ENCODE measurements at places on chromosomes 7 and 10.

DNA sequence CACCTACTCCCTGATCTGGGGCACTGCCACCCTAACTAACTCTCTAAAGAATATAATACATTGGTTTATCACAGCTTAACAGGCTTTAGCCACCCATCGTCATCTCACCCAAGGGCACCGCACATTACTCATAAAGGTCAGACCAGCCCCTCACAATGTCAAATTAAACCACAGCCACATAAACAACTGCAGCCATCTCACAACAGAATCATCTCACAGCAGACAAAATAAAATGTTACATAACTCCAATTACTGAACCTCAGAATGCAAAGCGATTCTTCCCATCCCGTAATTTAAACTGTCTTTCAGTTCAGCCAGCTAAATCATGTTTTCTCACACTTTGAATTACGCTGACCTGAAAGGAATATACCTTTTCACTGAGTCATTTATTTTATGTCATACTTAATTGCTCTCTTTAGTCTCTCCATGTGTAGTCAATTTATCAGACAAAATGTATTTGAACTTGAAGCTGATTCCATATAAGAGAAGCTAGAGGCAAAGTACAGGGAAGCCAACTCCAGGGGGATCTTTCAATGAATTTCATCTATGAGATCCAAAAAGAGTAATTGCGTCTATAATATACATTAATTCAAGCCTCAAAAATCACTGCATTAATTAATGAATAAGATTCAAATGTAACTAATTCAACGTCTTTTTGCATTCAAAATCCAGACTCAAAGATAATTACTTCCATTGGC lies 96.9 kb upstream of the NEBL start:
- DNase-seq, result no peak

DNA sequence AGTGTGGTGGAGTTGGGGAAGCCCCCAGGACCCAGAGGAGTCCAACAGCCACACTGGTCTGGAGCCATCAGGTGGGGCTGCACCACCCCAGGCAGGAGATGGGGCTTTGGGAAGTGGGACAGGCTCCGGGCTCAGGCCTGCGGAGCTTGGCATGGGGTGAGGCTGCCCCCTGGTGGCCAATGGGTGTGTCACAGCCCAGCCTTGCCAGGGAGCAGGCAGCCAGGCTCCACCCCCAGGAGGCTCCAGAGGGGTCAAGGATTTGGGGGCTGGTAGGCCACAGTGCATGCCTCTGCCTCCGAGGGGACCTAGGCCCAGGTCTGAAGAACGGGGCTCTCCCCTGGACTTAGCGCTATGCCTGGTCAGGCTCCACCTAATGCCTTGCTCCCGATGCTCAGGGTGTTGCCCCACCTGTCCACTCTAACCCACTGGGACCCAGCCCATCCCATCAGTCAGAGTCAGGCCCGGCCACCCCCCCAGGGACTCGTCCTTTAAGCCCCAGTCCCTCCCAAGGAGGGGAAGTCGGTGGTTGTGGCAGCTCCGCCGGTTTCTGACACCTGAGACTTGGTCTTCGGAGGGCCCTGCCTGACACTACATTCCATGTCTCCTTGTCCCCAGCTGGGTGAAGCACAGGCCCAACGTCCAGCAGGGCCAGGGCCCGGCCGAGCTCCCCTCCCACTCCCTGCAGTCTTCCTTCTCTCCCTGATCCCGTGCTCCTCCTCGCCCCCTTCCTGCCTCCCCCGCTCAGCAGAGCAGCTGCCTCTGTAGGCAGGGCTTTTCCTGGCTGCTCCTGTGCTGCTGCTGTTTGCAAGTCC lies 11.3 kb upstream of the SAMD8 start:
- no peak for DNase-seq

DNA sequence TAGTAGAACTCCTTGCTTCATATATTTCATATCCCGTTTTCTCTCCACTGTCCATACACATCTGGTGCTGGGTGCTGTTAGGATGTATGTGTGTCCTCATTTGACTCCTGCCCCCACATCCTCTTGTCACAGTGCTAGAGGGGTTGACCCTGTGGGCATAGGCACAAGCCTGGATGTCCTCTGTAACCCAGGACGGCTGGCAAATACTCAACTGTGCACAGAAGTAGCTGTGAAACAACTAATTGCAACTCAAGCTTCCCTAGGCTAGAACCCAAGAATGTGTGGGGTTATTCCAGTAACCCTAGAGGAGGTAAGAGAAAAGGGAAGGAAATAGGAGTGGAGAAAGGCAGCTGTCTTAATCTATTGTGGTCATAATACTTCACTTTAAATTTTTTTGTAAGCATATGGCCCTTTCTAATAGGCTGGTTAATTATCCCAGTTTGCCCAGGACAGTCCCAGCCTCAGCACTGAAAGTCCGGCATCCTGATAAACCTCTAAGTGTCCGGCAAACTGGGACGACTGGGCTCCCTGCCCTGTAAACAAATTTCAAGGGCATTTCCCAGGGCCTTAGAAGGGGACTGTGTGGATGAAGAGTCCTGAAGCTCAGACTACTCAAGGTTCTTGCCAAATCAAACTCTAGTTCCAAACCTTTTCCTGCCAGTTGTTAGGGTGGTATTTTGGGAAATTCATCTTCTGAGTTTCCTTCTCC lies 283.2 kb upstream of the CELF2 start:
- no peak for DNase-seq

DNA sequence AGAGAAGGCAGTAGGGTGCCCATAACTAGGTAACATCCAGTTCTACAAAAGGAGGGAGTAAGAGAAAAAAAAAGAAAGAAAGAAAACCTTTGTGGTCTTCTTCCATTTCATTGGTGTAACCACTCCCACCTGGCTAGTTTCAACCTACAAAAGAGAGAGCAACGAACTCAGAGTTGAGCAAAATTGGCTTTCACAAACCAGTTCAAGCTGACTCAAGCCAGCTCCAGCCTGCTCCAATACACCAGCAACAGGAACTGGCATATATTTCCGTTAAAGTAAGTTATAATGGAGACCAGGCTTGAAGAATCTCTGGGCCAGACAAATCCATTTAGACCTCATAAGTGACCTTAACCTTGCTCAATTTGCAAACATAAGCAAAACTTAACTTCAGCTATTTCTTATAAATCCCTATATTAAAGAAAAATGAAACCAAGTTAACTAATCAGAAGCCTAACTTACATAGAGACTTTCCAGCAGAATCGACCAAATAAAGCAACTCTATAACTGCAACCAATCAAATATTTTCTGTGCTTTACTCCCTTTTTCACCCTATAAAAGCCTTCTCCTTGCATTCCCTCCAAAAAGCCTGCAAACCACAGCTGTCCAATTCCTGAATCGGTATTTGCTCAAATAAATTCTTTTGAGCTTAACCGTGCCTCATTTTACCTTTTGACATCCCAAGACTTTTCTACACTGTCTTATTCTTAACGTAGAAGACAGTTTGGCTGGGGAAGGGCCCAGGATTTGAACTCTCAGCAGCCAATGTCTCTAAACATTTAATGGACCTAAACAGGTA lies 10.1 kb downstream of the ANKRD22 start:
- DNase-seq, result no peak

DNA sequence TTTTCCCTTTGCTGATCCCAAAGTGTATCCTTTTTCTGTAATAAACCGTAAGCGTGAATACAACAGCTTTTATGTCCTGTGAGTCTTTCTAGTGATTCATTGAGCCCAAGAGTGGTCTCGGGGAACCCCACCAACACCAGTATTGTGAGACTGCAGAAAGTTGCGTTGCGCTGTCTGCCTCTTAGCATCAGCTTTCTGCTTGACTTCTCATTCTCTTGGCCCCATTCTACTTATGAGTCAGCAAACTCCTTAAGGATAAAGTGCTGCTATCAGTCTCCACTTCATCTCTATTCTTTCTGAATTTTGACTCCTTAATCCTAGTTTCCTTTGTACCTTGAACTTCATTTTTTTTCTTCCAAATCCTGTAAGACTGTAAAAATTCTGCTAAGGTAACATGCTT lies 184.3 kb upstream of the MBL2 start:
- DNase-seq, result no peak

DNA sequence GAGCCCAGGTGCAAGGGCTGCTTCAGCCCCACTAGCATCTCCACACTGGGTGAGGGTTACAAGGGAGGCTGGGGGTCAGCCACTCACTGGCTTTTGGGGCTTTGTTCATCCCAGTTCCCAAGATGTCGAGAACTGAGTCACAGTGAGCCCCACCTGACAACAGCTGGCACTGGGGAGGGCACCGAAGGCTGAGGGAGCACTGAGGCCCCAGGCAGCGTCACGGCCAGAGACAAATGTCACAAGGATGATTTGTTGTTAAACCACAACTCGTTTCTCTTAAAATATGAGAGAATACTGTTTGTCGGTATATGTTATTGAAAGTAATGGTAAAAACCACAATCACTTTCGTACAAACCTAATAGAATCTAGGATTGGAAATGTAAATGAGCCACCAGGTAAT lies 219.9 kb downstream of the CELF2 start:
- no peak for DNase-seq

DNA sequence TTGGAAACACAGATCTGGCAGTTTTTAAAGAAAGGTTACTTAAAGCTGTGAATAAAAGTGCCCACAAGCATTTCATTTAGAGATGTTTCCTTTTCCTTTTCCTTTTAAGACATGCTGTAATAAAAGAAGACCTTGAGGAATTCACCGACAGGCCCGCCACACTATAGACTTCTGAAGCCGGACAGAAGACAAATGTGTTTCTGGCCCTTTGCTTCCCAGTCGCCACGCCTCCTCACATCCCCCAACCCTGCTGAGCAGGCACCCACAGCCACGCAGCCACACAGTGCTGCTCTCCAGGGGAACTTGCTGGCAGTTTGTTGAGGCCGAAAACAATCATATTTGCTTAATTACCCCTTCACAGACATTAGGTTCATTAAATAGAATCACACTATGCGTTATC lies 83.4 kb downstream of the SLC25A13 start:
- DNase-seq, result no peak

DNA sequence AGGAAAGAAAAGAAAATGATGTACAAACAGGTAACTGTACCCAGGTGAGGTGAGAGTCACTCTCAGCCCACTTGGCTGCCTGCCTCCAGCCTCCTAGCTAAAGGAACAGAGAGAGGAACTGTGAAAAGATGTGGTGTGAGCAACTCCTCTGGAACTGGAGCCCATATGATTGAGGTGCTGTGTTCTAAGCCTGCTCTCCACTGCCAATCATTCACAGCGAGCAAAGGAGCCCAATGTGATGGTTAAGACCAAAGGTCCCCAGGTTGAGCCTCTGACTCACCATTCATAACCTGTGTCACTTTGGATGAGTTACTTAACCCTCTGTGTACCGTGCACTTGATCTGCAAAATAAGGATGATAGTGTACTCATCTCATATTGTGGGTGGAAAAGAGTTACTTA lies 868.1 kb upstream of the AUTS2 start:
- peak; percentile 67 for DNase-seq

DNA sequence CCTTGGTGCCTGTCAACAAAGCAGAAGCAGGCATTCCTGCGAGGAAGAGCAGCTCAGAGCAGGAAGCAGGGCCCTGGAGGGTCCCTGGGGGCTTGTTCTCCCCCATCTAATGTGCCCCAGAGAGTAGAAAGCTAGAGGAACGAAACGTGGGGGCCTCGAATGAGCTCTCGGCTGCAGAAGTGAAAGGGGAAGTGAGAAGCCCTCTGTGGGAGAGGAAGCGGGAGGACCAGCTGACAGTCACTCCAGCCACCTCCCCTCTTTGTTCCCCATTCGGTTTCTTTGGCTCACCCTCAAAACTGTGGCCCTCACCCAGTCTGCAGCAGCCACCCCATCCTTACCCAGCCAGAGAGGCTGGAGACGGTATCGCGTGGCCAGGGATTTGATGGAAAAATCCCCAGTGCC lies 25.0 kb downstream of the C10orf105 start:
- DNase-seq, result no peak

DNA sequence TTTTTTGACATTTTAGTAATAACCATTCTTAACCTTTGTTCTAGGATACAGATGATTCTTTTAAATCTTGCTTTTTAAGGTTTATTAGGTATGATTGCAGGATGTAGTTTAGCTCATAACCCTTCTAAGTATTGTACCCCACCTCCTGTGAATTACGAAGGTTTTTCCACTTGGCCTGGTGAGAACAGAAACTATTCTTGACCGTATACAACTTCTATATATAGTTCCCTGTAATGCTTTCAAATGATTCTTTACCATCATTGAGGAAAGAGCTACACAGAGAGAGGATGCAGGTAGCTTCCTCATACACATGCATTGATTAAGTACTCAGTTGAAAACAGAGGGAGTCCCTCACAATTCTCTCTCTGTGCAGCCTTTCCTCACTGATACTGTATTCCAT lies 86.3 kb downstream of the PALS2 start:
- DNase-seq, result no peak

GRCh38 chr7:51428217-51428887 lies 111.7 kb upstream of the COBL start:
- DNase-seq, result peak; percentile 10

DNA sequence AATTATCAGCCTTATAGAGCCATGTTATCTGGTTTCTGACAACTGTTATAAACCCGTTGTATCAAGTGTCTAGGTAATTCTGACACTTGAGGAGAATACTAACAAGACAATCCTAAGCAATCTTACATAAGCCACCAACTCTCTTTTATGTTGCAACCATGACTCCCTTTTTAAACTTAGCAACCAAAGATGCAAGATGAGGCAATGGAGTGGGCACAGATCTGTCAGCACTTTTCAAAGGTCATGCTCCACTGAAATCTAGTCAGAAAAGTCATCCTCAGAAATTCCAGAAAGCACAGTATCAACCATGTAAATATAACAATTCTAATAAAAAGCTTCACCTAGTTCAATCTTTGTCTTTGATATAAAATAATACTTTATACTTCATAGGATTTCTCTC lies 77.0 kb upstream of the SEMA3A start:
- DNase-seq, result no peak

DNA sequence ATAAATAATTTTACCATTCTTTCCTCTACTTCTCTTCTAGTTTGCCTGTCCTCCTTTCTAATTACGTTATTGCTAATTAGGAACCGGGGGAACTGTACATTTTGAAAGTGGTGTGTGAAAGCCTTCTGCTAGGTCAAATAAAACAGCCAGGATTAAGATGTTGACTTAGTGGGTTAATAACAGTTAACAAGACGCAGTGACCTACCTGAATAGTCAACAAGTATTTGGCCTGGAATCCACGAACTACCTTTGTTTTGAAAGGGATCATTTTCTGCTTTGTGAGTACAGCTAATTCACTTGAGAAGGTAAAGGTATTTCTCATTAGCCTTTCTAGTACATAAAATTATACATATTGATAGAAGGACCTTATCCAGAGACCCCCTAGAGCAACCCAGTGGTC lies 139.9 kb downstream of the COL28A1 start:
- no peak for DNase-seq

DNA sequence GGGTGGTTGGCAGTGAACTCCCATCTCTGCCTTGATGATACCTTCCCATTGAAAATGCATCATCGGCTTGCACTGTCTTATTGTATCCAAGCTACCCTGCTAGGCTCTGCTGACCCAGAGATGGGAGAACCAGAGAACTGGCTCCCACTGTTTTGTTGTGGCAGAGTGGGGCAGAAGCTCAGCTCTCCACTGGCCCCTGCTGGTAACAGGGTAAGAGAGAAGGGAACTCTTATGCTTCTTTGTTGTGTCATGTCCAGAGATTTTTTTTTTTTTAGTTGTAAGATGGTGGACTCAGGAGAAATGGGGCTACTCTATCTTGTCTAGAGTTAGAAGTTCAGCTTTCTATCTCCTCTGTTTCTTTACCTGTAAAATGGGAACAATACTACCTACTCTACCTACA lies 100.5 kb upstream of the SDK1 start:
- DNase-seq, result no peak

GRCh38 chr10:70761727-70762350 lies 23.3 kb downstream of the TBATA start:
- no peak for DNase-seq
